Activated T-cell treated with anti-CD3 and anti-CD28 coated beads, Interleukin-2, amount 50 U/mL, for 72 hours (primary cell): ENCODE measurements at places on chromosomes 7 and 10. TPM values are rescaled to one million over a fixed set of nuclear protein-coding genes. Genes with fewer than 3 reads are reported as not detected.

The TMEM140 gene
- 26.4 TPM for total RNA-seq

The LRRC4 gene
- 0.53 TPM for total RNA-seq

The FGFBP3 gene
- 1.4 TPM for total RNA-seq

The CCDC7 gene
- 16.7 TPM for total RNA-seq

The CLCN1 gene
- total RNA-seq = 0.09 TPM

The ADAMTS14 gene
- 0.37 TPM for total RNA-seq

The EEPD1 gene
- 1.8 TPM for total RNA-seq

The FAM25C gene
- total RNA-seq = not detected
